ENCODE measurements at places on chromosomes 7 and 10.

GRCh38 chr10:9800571-9800970 lies 1217.1 kb upstream of the CELF2 start:
- no peak for DNase-seq

DNA sequence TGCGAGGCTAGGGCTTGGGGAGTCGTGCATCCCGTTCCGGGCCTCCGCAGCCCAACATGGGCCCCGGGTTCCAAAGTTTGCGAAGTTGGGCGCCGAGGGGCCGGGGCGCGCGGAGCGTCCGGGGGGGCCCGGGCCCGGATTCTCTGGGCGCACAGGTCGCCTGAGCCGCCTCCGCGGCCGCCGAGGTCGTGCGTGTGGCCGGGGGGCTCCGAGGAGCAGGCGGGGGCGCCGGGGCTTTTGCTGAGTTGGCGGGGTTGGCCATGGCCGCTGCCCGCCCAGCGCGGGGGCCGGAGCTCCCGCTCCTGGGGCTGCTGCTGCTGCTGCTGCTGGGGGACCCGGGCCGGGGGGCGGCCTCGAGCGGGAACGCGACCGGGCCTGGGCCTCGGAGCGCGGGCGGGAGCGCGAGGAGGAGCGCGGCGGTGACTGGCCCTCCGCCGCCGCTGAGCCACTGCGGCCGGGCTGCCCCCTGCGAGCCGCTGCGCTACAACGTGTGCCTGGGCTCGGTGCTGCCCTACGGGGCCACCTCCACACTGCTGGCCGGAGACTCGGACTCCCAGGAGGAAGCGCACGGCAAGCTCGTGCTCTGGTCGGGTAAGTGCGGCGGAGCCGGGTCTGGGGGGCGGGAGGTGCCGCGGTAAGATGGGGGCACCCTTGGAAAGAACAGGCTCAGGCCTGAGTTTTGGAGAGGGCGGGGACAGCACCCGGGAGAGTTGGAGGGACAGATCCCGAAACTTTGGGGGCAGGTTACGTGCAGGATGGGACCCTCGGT lies 643 bp downstream of the SMO start:
- no peak for DNase-seq

DNA sequence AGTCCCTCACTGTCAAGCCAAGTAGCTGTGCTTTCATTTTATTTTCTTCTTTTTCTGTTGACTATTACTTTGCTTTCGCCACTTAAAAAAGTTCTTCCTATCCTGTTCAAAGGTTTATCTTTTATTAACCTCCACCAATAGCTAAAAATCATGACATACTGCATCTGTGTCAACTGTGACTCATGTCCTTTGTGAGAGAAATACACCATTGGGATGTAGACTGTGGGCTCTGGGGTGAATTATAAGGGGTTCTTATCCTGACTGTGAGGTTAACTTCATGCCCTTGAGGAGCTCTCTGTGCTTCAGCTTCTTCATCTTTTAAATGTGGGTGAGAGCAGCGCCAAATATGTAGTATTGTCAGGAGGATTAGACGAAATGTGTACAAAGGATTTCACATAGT lies 71.9 kb upstream of the ANKRD30A start:
- DNase-seq, result no peak

- no peak for DNase-seq
Observed at GRCh38 chr10:26647602-26648244, 49.8 kb upstream of the PDSS1 start.

DNA sequence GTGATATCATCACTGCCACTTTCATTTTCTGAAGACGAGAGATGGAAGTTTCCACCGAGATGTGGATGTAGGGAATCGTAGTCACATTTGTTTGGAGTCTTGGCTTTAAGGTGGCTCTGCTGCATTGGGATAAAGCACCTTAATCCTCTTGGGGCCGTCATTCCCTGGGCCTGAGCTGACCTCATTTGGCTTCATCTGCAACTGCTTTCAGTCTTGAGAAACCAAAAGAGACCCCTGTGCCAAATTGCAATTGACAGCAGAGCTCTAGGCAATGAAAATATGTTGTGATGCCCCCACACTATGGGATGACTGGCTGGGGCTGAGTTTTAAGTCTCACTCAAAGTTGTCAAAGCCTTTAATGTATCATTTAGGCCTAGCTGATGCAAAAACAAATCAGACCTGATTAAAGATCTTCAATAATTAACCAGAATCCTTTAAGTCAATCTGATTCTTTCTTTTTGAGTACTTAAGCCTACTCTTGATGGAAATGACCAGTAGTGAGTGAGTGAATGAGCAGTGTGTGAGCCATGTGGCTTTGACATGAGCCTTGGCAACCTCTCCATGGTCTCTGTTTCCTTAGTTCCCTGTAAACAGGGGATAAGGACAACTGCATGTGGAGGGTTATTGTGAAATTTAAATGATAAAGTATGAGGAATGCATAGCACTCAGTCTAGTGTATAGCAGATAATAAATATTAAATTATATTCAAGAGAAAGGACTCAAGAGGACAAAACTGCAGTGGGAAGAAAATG lies 155.0 kb downstream of the BMPER start:
- no peak for DNase-seq

- DNase-seq, result no peak
Observed at GRCh38 chr10:30420766-30421165, 13.2 kb upstream of the MAP3K8 start.

DNA sequence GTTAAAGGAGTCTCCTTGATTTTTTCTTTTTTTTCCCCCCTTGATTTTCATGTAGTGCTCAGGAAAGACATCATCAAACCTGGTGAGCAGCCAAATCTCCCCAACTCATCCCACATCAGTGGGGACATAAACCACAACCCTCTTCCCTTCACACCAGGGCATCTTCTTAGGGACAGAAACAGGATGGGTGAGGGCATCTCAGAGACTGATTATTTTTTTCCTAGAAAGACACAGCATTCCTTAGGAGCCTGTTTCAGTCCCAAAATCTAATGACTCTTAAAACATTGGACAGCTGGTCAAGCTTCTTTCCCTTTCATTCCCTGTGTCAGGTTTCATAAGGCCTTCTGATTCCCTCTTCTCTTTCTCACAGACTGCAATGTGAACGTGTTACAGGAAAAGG lies 31.5 kb upstream of the GSAP start:
- no peak for DNase-seq

- DNase-seq, result no peak
Observed at GRCh38 chr10:34078745-34079470, 736.2 kb downstream of the PARD3 start.

DNA sequence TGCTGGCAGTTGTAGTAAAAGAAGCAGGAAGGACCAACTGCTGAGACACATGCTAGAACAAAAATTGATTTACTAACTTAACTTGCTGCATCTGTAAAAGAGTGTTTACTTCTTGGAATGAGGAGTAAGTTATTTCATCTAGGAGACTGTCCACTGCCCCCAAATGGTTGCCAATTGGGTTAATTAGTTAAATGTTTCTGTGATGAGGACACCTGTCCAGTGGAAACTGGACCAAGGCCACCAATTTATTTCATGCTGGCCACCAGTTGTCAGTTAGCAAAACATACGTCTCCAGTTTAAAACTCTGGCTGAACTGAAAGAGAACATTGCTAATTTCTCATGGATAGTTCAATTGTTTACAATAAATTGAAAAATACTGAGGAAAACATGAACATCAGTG lies 191.7 kb downstream of the PPP1R9A start:
- no peak for DNase-seq

GRCh38 chr10:49733866-49734265 lies 28.3 kb downstream of the OGDHL start:
- DNase-seq, result no peak

DNA sequence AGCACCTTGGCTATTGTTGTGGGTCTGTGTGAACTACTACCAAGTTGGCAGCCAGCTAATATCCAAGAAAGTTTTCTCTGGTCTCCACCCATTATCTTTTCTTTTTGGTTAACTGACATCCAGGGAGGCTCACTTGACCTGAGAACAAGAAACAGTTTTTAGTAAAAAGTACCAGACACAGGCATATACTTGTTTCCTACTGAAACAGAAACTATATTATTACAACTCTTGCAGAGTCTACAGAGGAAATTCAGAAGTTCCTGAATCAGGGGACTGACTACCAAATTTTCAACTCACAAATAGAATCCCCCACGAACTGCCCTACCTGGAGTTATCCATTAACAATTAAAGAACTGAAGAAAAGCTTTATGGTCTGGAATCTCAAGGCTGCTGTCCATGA lies 168.9 kb downstream of the KCND2 start:
- DNase-seq, result no peak

- DNase-seq, result peak; percentile 33
Observed at GRCh38 chr10:116848032-116848943, 1.0 kb upstream of the ENO4 start.

DNA sequence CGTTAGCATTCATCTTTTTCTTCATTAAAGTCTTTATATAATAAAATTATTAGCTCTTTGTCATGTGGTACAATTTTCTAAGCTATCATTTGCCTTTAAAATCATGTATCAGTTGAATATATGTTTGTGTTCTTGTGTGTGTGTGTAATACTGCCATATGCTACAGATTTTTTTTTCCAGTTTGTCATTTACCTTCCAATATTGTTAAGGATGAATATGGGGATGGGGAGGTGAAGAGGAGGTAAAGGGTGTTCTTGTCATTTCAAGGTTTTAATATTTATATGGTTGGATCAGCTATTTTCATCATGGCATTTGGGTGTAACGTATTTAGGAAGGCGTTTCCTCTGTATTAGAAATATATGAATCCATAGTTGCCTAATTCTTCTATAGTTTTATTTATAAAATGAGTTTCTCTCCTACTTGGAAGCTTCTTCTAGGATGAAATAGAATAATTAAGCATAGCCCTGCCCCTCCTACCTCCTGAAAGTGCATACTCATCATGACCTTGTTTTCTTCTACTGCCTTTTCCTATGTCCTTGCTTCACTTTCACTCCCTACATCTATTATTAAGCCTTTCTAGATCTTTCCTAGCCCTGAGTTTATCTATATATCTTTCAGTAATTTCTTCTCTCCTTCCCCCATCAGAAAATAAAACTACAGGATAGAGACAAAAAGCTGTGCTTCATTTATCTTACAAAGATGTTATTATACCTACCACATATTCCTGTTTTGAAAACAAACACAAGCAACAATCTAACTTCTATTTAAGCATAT lies 25.1 kb downstream of the RAB18 start:
- DNase-seq, result no peak

DNA sequence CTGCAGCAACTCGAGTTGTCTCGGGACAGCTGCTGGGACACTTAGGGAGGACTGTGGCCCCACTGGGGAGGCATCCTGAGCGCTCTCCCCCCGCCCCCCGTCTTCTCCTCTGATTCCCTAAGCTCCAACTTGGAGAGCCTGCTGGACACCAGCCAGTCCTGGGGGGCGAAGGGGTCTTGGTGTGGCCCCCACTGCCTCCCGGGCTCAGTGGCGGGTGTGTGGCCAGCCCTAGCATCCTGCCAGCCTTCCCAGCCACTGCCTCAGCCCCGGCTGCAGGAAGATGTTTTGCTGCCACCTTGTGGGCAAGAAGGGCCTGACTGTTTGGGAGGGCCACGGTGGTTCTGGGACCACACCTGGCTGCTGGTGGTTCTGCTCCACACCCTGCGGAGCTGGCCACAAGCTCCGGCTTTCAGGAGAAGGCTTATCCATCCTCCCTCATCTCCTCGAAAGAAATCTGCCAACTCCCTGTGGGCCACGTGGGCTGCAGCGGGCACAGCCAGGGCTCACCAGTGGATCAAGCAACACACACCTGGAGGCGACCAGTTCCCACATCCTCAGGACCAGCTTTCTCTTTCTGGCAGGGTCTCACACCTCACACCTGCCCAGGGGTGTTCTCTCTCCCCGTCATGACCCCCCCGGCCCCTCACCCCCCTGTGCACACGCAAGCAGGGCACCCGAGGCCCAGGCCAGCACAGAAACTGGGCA lies 24.8 kb downstream of the AGAP3 start:
- DNase-seq, result peak; percentile 67

- no peak for DNase-seq
Observed at GRCh38 chr10:119025776-119026175, 3.7 kb upstream of the NANOS1 start.

DNA sequence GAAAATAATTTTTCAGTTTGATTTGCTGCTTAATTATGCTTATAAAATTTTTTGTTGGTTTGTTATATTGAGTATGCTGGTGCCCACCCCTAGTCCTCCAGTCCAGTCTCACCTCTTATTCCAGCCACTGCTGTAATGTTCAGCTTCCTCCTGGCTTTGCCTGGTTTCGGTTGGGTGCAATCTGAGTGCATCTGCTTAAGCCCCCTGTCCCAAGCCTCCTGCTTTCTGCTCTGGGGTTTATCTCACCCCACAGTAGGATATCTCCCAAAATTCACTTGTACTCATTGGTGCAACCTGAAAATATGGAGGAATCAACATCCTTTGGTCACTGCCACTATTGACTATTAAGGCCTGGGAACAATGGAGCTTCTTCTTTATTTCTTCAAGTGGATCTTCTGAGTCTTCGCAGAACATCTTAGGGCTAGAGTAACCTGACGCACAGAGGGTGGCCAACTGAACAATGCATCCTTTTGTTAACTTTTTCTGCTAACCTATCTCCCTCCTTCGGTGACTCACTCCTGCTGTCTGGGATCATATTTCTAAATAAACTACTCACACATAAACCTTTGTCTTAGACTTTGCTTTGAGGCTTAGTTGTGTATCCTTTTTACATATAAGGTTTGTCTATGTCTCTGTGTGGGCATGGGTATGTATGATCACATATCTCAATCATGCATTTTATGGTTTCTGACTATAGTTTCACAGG lies 19.1 kb upstream of the SOSTDC1 start:
- DNase-seq, result no peak

DNA sequence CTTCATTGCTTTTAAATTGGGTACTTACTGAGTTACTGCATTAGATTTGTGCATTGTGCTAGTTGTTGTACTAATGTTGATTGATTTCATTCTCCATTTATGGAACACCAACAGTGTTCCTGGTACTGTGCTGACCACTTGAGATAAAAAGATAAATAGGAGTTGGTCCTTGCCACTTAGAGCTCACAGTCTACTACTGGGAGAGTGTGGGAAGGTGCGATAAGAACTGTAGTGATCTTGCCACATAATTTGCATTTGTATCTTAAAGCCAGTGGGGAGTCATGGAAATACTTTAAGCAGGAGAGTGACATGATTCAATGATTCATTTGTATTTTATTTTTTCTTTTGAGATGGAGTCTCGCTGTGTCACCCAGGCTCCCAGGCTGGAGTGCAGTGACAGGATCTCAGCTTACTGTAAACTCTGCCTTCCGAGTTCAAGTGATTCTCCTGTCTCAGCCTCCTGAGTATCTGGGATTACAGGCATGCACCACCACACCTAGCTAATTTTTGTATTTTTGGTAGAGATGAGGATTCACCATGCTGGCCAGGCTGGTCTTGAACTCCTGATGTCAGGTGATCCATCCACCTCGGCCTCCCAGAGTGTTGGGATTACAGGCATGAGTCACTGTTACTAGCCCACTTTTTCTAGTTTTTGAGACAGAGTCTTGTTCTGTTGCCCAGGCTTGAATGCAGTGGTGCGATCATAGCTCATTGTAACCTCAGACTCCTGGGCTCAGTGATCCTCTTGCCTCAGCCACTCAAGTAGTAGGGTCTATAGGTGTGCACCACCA lies 51.2 kb upstream of the TMEM248 start:
- no peak for DNase-seq

GRCh38 chr10:74932648-74933047 lies 106.2 kb downstream of the KAT6B start:
- no peak for DNase-seq

- no peak for DNase-seq
Observed at GRCh38 chr10:28853195-28853594, 175.9 kb downstream of the BAMBI start.

All from CD4-positive, alpha-beta T cell treated with Interleukin-4 for 4 hours (primary cell).